Stimulated activated effector memory CD8-positive, alpha-beta T cell treated with anti-CD3 and anti-CD28 coated beads, Interleukin-12 subunit alpha, Interleukin-12 subunit beta, amount 100 ng/mL, for 72 hours (primary cell): ENCODE measurements at places on chromosomes 4 and X.

GRCh38 chr4:4941751-4942150 is 77.5 kb downstream of the CYTL1 start:
- DNase-seq: no peak

GRCh38 chr4:46894826-46895225 is 14.2 kb downstream of the COX7B2 start:
- DNase-seq: no peak

GRCh38 chr4:128006592-128006991 is 41.4 kb downstream of the ABHD18 start:
- DNase-seq: no peak

GRCh38 chr4:2837904-2838496 is 5.6 kb upstream of the ADD1 start:
- DNase-seq: peak; percentile 68

- DNase-seq: no peak
Measured at GRCh38 chrX:28639451-28639850, 52.2 kb downstream of the IL1RAPL1 start.

GRCh38 chrX:27597508-27597907 is 7.4 kb downstream of the DCAF8L2 start:
- no peak for DNase-seq

DNA sequence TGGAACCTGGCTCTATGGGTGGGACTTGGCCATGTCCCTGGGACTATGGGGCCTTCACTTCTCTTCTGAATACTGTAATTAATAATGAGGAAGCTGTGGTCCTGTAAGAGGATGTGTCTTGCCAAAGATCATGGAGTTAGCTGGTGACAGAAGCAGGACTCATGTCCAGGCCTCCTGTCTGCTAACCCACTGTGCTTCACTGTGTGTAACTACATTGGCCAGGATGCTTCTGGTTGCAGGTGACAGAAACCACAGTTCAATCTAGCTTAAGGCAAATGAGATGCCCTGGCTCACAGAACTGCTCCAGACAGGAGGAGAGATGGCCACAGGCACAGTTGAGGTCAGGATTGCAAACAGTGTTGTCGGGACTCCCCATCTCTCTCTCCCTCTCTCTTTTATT is 3.1 kb downstream of the MTMR1 start:
- DNase-seq: no peak

DNA sequence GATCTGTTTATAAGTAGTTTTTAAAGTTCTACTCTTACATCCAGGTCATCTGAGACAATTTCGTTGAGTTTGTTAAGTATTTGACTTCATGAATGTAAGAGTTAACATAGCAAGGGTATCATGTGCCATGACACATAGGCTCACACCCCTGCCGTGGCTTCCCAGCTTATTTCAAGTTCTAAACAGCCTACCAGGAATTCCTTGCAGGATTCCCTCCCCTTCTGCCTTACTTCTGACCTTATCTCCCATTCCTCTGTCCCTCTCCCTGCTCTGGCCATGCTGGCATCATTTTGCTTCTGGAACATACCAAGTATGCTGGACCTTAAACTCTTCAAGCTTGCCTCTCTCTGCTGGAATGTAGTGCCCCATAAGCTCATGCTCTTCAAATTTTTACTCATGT is 369.9 kb upstream of the PCDH7 start:
- no peak for DNase-seq

- no peak for DNase-seq
Measured at GRCh38 chr4:112818594-112818965, 181.6 kb downstream of the LARP7 start.

GRCh38 chr4:112956484-112956896 is 93.0 kb upstream of the ANK2 start:
- no peak for DNase-seq

DNA sequence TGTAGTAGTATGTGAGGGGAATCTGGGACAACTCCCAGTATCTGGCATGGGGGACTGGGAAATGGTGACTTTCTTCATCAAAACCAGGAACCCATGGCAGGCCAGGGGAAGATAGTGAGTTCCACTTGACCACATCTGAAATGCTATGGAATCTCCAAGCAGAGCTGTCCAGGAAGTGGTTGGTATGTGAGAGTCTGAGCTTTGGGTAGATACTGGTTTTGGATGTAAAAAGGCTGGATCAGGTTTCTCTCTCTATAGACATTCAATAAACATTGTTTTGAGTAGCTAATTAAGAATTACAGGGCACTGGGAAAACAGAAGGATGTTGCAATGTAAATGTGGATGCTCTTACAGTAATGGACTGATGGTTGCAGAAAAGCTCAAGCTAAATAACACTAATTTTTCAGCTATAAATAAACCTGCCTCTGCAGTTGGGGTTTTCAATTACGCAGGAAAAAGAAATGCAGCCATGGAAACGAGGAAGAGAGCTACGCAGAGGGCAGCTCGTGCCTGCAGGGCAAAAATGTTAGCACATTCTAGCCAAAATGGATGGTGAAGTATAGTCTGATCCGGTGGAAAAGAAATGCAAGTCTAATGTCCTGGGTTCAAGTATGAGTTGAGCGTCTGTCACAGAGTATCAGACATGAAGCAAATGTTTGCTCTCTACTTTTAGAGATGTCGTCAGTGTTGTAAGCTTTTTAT is 13.4 kb upstream of the CHRNA9 start:
- DNase-seq: no peak

DNA sequence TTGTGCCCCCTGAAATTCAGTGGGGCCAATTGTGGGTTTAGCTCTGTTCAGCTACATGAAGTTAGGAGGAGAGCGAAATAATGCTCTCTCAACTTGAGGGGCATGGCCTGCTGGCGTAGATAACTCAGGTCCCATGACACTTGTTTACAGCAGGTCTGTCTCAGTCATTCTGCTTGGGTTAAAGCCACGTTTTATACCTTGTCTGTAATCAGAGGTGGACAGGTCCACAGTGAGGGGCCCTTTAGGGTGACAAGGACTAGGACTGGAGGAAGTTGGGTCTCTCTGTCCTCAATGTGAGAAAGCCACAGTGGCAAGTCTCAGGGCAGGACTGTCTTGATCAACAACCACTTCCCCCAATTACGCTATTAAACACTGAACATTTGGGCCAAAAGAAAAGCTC is 49.0 kb downstream of the PDHA1 start:
- DNase-seq: no peak
